Stimulated activated CD4-positive, alpha-beta T cell treated with anti-CD3 and anti-CD28 coated beads, TNF-alpha, amount 100 ng/mL, for 48 hours (primary cell): ENCODE measurements at places on chromosomes 11 and 22.

DNA sequence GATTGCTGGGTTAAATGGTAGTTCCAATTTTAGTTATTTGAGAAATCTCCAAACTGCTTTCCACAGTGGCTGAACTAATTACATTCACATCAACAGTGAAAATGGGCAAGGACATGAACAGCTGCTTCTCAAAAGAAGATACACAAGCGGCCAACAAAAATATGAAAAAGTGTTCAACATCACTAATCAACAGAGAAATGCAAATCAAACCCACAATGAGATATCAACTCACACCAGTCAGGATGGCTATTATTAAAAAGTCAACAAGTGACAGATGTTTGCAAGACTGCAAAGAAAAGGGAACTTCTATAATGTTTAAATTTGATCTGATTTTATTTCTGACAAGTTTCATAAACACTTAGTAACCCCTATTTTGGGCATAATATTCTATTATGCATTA, 537.5 kb downstream of the DLG2 start:
- no peak for DNase-seq

DNA sequence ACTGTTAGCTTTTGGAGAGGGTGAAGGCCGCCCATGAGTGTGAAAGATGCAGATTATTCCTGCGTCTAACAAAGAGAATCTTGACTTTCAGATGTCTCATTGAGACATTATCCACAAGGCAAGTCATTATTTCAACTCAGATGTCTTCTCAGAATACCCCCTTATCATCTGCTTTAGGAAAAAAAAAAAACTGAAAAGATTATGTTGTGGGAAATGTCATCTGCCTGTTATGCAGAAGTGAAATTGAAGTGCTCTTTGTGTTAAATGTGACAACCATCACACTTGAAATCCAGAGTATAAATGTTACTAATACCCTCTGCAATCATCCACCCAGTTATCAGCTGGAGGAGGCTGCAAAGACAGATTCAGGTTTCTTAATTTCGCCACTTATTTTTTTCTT, 239.6 kb downstream of the LARGE1 start:
- no peak for DNase-seq

- no peak for DNase-seq
These were observed 8.1 kb downstream of the CCDC15 start for GRCh38 chr11:124961972-124962609.

DNA sequence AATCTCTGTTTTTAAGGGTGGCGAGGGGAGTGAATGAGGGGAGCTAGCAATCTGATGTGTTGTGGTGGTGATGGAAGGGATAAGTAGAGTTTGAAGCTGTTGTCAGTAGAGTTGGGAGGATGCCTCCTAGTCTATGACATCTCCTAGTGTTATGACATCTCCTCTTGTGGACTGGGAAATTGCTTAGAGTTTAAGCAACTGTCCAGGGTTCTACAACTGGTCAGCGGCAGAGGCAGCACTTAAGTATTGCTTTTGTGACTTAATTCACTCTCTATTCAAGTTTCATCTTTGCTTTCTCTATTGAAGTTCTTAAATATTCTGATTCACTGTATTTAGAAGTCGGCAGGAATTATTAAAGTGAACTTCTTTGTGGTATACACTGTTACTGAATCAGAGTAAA, 13.8 kb downstream of the BMAL1 start:
- DNase-seq: no peak

- no peak for DNase-seq
These were observed 19.8 kb downstream of the USP35 start for GRCh38 chr11:78208257-78209165.
